Vein endothelial cell (primary cell): ENCODE measurements at places on chromosomes 5 and 9. TPM values are rescaled to one million over a fixed set of nuclear protein-coding genes. Genes with fewer than 3 reads are reported as not detected.

Gene FBP2
- not detected in 2 replicates for total RNA-seq

Gene PCDHA9
- total RNA-seq: under 0.01 TPM in 2 replicates

Gene MEF2C
- total RNA-seq: 57.5 and 88.1 TPM in 2 replicates

Gene PCDHGA4
- 6.3 and 9.1 TPM in 2 replicates for total RNA-seq

Gene RAB3C
- 0.57 and 4.9 TPM in 2 replicates for total RNA-seq

Gene MZB1
- 0.19 TPM in 1 of 2 replicates, not detected in the other for total RNA-seq

Gene TRIM7
- 6.9 and 7.9 TPM in 2 replicates for total RNA-seq

Gene NCS1
- 42.4 and 45.1 TPM in 2 replicates for total RNA-seq

Gene FIBCD1
- total RNA-seq: 0.29 TPM in 1 of 2 replicates, not detected in the other

Gene FOXI1
- under 0.01 TPM in 1 of 2 replicates, not detected in the other for total RNA-seq

Gene IL3
- total RNA-seq: not detected in 2 replicates

Gene ACOT12
- total RNA-seq: not detected in 2 replicates
